ENCODE measurements at places on chromosomes 2 and 18.

GRCh38 chr18:74617486-74617885, 19.8 kb downstream of the ZNF407 start:
- DNase-seq, result no peak

GRCh38 chr2:212242724-212243123, 295.9 kb downstream of the ERBB4 start:
- DNase-seq, result no peak

DNA sequence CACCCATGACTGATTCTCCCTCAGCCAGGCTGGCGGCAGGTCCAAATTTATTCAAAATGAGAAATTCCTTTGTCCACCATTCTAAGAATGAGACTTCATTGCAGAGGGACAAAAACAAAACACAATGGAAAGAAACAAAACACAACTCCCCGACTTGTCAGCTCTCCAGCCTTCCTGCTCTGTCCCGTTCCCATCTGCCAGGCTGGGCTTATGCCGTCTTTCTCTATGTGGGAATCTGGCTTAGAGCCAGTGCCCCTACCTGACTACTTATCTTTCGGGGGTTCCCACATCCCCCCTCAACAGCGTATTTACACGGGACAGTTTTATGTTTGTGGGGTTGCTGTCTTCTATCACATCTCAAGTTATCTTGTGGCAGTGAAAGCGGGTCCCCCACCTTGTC, 13.8 kb downstream of the CELF4 start:
- no peak for DNase-seq

GRCh38 chr2:227701556-227701955, 16.3 kb downstream of the SLC19A3 start:
- DNase-seq, result no peak

DNA sequence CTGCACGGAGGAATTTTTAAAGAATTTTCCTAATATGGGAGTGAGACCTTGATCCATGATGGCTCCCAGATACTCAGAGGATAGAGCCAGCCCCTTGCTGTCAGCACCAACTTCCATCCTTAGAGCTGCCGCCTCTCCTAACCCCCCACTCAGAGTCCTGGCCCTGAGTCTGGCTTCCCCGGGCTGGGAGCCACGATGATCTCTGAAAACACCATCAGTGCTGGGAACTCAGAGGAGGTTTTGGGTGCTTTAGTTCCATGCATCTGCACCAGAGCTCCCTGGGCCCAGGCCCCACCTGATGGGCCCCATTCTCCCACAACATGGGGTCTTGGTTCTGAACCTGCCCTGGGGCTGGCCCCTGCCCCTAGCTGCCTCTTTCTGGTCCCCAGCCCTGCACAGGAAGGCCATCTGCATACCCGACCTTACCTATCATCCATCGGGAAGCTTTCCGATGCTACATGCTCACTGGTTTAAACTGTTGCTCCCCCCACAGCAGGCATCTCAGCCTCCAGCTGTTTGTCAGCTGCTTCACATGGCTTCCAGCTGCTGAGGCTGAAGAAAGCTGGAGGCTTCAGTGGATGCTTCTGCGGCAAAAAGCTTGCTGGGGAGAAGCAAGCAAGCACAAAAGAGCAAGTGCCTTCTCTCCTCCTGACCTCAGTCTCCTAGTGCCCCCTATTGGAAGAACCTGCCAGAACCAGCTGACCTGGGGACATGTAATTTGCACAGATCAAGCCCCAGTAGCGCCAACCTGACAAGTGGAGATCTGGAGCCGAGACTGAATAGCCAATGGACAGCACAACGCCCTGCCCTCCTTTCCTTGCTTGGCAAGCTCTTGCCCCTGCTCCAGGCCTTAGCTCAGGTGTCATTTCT, 24.2 kb upstream of the RHOB start:
- DNase-seq, result no peak

DNA sequence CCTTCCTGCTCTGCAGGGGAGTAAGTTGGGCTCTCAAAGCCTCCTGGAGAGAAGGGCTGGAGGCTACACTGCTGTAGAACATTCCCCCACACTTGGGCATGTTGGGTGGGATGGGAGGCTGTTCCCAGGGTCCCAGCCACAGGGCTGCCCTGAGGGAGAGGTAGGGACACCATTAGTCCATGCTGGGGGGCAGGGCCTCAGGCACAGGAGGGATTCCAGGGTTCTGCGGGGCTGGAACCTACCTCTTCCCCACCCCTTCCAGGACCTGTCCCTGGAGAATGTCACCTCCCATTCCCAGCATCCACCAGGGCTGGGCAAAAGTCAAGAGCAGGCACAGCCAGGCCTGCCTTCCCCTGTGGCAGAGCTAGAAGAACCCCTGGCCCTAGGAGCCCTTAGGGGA, 6.9 kb upstream of the ADRA2B start:
- no peak for DNase-seq

GRCh38 chr2:18465979-18466378, 94.5 kb downstream of the RDH14 start:
- DNase-seq, result no peak

DNA sequence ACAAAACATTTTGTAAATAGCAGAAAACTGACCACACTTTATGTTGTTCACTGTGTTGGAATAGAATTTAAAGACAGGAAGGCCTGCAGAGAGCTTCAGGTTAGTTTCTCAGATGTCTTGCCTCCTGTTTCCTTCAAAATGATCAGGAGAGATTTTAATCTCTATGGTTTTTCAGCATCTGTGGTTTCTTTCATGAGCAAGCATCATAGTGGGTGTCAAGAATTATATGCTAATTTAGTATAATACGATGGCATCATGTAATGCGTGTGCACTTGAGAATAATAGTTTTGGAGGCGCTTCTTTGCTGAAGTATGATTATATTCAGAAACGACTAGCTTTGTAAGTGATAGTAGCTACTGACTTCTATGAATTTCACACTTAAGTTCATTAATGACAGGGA, 149.9 kb downstream of the PLCL1 start:
- DNase-seq, result no peak

DNA sequence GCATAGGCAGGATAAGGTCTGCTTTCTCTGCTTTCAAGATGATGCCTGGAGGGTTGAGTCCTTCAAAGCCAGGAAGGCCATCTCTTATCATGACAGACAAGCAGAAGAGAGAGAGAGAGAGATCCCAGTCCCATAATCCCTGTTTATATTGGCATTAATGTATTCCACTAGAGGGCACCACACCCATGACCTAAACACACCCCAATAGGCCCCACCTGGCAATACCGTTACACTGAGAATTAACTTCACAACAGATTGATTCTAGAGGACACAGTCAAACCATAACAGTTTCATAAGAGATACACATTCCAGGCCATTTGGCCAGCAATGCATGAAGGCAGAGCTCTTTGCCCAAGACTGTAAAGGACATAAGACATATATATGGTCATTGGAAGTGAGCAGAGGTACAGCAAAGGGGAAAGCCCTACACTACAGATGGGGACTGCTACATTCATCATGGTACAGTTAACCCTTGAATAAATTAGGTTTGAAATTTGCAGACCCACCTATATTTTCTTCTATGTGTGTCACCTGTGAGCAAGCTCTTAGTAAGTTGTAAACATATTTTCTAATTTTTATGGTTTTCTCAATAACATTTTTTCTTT, 1516.1 kb downstream of the RPIA start:
- DNase-seq, result no peak

GRCh38 chr2:24122366-24123194, 554 bp downstream of the PFN4 start:
- no peak for DNase-seq

DNA sequence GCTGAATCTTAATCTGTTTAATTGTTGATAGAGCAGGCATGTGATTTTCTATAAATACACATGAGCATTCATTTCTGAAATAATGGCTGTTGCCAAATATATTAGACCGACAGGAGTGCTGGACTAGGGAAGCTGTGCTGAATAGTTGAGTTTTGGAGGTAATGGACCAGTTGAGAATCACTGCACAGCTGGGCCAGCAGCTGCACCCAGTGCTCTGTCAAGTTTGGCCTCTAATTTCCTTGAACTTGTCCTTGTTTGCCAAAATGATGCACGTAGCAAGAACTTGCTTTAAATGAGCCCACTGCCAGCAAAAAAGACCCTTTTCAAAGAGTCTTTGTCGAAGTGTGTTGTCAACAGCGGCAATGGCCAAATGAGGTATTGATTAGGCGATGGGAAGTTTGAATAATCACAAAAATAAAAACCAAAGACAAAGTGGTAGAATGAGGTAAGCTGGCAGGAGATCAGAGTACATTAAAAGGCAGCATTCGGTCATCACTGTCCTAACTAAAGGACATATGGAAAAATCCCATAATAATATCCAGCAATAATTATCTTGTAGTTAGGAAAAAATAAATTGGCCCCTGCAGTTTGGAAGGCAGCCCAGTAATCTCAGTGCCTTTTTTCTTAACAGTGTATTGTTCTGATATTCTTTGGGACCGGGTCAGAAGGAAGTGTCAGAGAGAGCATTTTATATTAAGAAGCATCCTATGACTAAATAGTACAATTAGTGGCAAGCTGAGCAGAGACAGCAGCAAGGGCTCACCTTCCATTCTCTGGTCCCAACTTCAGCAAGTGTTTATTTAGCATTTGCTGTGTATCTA, 126.2 kb downstream of the RAPGEF4 start:
- DNase-seq, result no peak

DNA sequence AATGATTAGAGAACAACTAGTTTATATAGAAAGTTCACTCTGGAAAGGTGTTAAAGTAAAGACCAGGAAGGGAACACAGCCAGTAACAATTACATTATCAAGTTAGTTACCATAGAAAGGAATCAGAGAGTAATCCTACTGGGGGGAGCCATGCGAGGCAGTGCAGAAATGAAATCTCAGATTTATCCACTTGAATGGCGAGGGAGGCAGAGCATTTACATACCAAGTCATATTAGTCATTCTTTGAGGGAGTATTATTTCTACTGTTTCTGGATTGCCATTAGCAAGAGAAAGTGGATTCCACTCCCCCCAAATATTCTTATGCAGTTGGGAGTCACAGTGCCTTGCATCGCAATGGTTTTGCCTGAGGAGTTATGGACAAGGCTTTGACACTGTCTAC, 472.7 kb upstream of the TRIB2 start:
- no peak for DNase-seq

DNA sequence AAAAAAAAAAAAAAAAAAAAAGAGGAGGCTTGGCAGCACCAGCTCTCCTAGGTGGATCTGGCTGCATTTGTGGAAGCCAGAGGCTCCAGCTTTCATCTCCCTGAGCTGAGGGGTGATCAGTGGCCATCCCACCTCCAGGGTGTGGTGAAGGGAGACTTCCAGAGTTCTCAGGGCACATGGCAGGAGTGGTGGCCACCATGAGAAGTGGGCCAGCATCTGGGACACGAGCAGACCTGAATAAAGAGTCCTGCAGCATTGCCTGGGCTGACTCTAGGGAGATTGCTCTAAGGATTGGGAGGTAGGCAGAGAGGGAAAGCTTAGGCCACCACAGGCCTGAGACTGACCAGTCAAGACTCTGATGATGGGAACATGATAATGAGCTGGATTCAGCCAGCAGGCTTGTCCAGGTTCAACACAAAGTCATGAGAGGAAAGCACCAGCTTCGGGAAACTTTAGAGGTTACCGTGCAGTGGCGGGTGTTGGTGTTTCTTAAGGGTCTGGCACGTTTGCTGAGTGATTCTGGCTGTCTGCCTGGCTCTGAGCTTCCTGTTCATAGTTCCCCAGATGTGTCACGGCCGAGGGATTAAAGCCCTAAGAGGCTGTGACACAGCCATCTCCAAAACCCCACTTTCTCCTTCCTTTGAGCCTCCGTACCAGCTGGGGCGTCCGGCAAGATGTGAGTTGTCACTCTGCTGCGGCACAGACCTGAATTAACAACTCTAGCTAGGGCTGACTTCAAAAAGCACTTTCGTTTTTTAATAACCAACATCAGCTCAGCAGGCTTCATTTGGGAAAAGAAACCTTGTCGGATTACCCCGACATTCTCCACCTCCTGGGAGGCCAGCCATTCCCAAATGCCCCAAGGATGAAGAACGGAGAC, 38.3 kb upstream of the IL1R1 start:
- peak; percentile 6 for DNase-seq

DNA sequence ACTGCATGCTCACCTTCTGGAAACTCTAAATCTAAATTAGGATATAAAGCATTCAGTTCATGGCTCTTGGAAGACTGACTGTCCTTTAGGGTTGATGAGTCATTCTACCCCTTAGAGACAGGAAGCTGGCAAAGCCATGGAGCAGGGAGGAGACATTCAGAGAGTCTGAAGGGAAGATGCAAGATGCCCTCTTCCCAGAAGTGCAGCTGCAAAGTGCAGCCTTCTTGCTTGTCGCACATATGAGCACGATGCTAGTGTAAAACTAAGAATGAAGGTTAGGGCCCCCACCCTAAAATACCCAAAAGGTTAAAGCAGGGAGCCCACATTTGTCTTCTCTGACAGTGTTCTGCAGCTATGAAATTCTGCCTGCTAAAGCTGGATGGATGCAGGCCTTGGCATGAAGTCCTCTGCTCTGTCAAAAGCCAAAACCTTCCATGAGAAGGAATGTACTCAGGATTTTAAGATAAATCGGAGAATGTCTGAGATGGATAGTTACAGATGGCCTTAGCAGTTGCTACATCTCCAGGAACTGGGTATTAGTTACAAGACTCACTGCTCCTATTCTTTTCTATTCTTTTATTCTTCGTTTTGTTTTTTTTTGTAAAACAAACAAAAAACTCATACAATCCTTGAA, 89.7 kb downstream of the POLE4 start:
- no peak for DNase-seq

All from activated naive CD4-positive, alpha-beta T cell (primary cell).